ENCODE measurements at places on chromosomes 3 and 15. TPM values are rescaled to one million over a fixed set of nuclear protein-coding genes. Genes with fewer than 3 reads are reported as not detected.

Gene GOLGA8G
- not detected for total RNA-seq

Gene IL17RB
- 3.5 TPM for total RNA-seq

Gene KNG1
- not detected for total RNA-seq

Gene ACTRT3
- total RNA-seq, result not detected

Gene MAP6D1
- 0.58 TPM for total RNA-seq

Gene GP5
- total RNA-seq, result not detected

Gene SETD5
- total RNA-seq, result 79.4 TPM

Gene SLC35G2
- total RNA-seq, result 8.3 TPM

Gene CCR8
- total RNA-seq, result not detected

Gene LDHAL6B
- total RNA-seq, result not detected

Gene PPP1R14D
- total RNA-seq, result not detected

Gene ZNF774
- total RNA-seq, result 2.9 TPM

Gene ZSCAN29
- 45.5 TPM for total RNA-seq

Gene AMT
- 27.8 TPM for total RNA-seq

Gene LRRN1
- total RNA-seq, result 2.9 TPM

Gene STRA6
- 1.5 TPM for total RNA-seq

GRCh38 chr15:31241888-31242522 lies 84.6 kb upstream of the KLF13 start:
- DNase-seq, result no peak

DNA sequence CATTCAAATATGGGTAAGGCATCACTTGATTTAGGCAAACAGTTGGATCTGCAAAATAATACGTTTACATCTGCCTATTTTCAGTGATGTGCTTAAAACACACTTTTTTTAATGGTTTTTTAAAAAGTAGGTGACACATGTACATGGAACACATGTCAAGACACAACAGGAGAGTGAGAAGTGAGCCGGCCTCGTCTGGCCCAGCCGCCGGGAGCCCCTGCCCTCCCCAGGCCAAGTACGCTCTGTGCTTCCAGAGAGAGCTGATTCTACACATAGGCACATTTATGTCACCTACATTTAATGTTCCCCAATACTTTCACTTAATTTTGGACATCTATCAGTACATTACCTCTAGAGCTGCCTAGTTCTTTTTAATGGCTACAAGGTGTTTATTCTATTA lies 3.8 kb downstream of the TM2D3 start:
- no peak for DNase-seq

- peak; percentile 76 for DNase-seq
Measured at GRCh38 chr3:169772305-169772896, 795 bp upstream of the MYNN start.

DNA sequence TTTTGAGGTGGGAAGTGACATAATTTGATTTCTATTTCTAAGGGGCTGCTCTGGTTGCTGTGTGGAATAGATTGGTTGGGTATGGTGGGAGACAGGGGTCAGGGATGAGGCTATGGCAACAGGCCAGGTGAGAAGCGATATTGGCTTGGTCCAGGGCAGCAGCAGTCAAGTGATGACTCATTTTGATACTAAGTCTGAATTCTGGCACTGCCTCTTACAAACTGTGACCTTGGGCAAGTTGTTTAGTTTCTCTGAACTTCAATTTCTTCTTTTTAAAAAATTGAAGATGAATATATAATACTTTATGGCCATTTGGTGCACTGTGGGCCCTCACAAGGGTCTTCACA lies 40.4 kb upstream of the CLSTN2 start:
- DNase-seq, result no peak

- peak; percentile 12 for DNase-seq
Measured at GRCh38 chr3:105722943-105723556, 145.8 kb downstream of the CBLB start.

GRCh38 chr3:25449857-25450256 lies 21.8 kb downstream of the RARB start:
- no peak for DNase-seq

- no peak for DNase-seq
Measured at GRCh38 chr15:65360506-65360905, 17.3 kb downstream of the IGDCC3 start.

GRCh38 chr3:47298439-47298838 lies 15.7 kb downstream of the KLHL18 start:
- DNase-seq, result no peak

DNA sequence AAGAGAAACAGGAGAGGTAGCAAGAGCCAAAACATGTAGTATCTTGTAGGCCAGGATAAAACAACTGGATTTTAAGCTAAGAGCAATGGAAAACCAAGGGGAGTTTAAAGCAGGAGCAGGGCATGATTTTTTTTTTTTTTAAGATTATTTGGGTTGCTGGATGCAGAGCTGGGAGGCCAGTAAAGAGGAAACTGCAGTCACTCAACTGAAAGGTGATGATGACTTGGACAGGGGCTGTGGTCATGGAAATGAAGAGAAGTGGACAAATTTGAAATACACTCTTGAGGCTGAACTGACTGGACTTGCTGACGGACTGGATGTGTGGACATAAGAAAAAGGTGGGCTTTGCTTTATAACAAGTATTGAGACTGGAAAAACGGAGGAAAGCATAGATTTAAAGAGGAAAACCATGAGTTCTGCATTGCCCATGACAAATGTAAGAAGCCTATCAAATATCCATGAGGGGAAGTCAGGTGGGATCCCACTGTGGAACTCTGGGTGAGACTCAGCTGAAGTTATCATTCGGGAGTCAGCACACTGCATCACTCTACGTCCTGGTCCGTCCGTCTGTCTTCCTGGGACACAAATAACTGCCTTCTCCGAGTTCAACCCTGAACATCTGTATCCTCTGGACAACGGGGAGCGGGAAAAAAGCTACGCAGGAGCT lies 688 bp downstream of the XPC start:
- no peak for DNase-seq

DNA sequence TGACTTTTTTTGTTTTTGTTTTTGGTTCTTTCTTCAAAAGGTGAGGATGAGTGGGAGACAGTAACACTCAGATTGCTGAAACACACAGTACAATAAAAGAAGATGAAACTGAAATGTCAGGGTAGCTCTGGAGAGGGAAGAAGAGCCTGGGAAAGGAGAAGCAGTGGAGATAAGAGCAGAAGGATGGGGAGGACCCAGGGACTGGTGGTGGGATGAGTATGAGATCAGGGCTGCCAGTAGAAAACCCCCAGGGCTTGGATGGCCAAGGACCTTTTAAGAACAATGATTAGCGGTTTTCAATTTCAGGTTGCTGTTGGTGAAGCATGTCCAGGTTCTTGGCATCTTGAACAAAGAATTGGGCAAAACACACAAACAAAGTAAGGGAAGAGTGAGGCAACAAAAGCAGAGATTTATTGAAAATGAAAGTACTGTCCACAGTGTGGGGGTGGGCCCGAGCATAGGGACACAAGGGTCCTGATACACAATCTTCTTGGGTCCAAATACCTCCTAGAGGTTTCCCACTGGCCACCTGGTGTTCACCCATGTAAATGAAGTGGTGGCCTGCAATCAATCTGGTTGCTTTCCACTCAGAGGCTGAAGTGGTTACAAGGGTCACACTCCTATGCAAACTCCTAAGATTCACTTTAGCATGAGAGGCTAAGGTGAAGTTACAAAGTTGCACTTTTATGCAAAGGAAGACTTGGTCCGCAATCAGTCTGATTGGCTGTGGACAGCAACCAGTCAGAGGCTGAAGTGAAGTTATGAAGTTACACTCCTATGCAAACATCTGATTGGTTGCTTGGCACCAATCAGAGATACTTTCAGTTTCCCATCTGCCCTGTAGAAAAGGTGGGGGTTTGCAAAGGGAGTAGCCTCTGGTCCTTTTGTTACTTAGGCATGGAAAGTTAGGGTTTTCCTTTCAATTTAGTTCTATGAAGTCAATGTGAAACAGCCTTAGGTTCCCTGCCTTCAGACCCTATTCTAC lies 26.1 kb upstream of the MFSD1 start:
- DNase-seq, result no peak

DNA sequence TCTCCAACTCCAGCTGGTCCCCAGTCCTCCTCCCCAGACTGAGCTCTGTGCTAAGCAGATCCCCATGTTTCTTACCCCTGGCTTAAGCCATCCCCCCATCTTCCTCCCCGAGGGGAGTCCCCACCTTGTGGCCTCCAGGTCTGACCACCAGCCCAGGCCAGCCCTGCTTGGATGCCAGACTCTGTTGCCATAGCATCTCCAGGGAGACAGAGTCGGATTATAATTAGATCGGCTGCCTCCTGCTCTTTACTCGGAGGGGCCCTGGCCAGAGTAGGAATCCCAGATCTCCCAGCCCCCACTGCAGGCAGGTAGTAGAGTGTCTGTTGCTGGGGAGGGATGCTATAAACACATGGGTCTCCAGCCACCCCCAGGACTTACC lies 2.4 kb downstream of the KLHDC8B start:
- peak; percentile 79 for DNase-seq

GRCh38 chr3:160735826-160736225 lies 20.2 kb upstream of the PPM1L start:
- no peak for DNase-seq

GRCh38 chr3:174403831-174404230 lies 455.3 kb upstream of the NAALADL2 start:
- DNase-seq, result no peak

DNA sequence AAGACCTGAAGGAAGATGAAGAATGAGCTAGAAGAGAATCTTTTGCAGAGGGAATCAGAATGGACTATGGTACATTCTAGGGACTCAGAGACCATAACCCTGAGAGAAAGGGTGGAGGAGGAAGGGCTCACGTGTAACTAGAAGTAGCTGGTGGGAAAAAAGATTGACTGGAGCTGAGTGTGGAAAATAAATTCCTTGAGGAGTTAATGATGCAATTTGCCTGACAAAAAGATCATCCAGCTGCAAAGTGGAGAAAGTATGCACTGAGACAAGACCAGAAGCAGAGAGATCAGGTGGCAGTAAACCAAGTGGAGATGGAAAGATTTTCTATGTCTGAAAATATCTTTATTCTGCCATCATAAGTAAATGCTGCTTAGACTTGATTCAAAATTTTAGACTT lies 52.9 kb upstream of the TBL1XR1 start:
- DNase-seq, result no peak

DNA sequence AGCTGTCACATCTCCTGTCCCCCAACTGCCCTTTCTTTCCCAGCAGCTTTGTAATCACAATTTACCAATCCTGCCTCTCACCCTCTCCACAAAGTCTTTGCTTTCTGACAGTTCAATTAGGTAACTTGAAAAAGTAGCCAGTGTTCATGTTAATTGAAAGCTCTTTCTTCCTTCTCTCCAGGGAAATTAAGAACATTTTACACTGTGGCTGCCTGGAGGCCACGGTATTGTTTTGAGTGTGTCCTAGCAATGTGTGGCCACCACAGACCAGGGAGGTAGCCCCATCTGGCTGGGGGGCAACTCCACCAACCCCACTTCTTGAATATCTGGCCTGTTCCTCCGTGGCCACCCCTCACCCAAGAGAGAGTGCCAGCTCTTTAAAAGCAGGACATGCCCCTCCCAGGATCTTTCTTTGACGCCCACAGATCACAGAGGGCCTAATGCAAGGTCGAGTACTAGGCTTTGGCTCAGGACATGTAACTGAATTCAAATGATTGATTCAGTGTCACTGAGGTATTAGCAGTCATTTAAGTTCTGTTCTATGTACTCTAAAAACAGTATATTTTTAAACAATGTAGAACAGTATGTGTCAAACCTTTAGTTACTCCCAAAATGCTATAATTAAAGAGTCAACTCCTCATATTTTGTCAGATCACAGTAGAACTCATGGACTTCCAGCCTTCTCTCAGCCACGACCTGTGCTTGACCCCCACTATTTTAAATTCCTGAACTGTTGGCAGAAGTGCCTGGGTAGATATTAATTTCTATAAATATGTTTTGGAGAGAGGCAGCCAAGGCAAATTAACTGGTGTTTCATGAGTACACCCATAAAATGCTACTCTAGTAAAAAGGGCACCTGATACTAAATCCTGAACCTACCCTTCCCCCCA lies 164.5 kb downstream of the TNIK start:
- DNase-seq, result no peak

DNA sequence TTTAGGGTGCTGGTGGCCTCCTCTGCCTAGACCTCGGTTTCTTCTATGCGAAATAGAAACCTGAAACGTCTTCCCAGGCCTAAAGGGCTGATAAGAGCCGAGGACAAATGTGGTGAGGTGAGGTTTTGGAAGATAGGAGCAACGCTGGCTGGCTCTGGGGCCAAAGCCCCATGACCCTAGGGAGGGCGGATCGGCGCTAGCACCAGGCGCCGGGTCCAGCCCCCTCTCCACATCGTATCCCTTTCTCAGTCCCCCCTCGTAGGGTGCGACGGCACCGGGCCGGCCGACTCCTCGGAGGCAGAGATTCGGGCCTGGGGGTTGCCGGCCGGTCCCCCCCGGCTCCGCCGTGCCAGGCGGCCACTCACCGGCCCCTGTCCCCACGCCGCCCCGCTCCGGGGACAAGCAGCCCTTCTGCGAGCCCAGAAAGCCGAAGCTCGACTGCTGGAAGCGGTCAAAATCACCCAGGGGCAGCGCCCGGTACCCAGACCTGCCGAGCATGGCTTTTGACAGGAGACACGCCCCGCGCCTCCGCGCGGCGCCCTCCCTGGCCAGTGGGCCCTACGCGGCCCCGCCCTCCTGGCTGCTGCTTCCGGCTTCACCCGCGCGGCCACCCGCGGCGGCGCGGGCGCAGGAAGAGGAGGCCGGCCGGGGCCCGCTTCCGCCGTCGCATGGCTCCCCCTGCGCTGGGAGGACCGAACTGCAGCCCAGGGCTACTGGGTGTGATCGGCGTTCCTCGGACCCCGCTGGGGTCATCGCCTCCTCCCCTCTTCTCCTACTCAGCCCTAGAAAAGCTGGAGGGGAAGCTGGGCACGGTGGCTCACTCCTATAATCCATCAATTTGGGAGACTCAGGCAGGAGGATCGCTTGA lies at the start of gene STOML1:
Gene STOML1 (minus strand): TSS at position 570 of the 868 bp plus-strand sequence. CDS start 72 bp downstream, at position 498.
- DNase-seq, result peak; percentile 98

DNA sequence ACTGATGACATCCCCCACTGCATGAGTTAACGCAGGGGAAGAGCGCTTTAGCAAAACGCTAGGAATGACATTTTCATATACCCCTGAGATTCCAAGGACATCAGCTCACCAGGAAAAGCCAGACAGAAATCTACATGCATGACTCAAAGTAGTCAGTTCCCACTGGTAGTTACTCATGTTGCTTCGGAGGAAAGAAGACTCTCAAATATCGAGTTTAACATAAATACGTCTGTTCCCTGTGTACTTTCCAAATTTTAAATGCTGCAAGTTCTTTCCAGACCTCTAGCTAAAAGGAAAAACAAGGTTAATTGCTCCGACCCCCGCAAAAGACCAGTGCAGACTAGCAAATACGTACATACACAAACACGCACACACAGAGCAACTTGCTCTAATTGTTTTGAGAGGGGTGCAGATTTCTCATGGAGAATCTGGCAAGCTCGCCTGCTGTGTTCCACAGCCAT lies 115.4 kb upstream of the PRICKLE2 start:
- DNase-seq, result peak; percentile 88

GRCh38 chr3:128307029-128307633 lies 153.8 kb downstream of the EEFSEC start:
- peak; percentile 55 for DNase-seq

All from stomach (tissue), 19 donors.